ENCODE measurements at places on chromosomes 11 and 22.

GRCh38 chr11:134515081-134515960 lies 103.3 kb upstream of the B3GAT1 start:
- no peak for DNase-seq

GRCh38 chr22:23681026-23681809 lies 9.6 kb upstream of the RGL4 start:
- DNase-seq, result no peak

- DNase-seq, result no peak
Measured at GRCh38 chr11:11209967-11210366, 143.1 kb downstream of the CSNK2A3 start.

GRCh38 chr22:45172881-45173585 lies 9.3 kb downstream of the NUP50 start:
- DNase-seq, result no peak
